Nasal cavity respiratory epithelium epithelial cell of viscerocranial mucosa (primary cell): ENCODE measurements at places on chromosomes 7 and 10. TPM values are rescaled to one million over a fixed set of nuclear protein-coding genes. Genes with fewer than 3 reads are reported as not detected.

The CCNY gene
- 59.4 and 66.3 TPM in 2 replicates for total RNA-seq

The BHLHA15 gene
- 0.93 and 9.9 TPM in 2 replicates for total RNA-seq

The TRIM74 gene
- 0.21 and 0.34 TPM in 2 replicates for total RNA-seq

The GDF10 gene
- total RNA-seq: not detected in 2 replicates

The VPS37D gene
- 1.0 and 1.3 TPM in 2 replicates for total RNA-seq

The RAB11FIP2 gene
- 15.4 and 21.2 TPM in 2 replicates for total RNA-seq
